ENCODE measurements at places on chromosomes 4 and X.

- DNase-seq, result no peak
Observed at GRCh38 chrX:148960060-148960459, 459.6 kb downstream of the AFF2 start.

DNA sequence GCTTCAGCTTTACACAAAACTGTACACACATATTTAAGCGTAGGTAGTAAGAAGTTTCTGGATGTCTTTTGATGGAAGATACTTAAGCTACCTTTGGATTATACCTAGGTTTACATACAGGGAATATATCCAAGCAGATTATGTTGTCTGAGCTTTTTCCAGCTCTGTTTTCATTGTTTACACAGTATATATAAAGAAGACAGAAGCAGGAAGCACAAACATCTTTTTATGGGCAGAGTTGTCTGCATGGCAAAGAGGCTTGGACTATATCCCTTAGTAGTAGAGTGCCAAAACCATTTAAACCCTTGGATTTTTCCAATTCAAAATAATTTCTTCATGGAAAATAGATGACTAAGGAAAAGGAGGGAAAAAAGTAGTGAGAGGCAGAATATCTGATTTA, 329.4 kb upstream of the AGA start:
- no peak for DNase-seq

- DNase-seq, result no peak
Observed at GRCh38 chrX:136183917-136184316, 36.6 kb downstream of the FHL1 start.

DNA sequence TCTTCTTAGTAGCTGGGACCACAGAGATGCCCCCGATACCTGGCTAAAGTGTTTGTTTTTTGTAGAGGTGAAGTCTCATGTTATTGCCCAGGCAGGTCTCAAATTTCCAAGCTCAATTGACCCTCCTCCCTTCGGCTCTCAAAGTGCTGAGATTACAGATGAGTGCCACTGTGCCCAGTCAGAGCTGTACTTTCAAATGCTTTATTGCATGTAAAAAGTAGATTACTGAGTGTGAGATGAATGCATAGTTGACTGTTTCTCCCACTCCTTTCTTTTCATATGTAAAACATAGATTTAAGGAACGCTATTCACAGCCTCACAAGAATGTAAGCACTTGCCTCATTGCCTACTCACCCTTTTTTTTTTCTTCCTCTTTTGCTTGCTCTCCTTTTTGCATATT, 984.4 kb upstream of the PABPC4L start:
- no peak for DNase-seq

DNA sequence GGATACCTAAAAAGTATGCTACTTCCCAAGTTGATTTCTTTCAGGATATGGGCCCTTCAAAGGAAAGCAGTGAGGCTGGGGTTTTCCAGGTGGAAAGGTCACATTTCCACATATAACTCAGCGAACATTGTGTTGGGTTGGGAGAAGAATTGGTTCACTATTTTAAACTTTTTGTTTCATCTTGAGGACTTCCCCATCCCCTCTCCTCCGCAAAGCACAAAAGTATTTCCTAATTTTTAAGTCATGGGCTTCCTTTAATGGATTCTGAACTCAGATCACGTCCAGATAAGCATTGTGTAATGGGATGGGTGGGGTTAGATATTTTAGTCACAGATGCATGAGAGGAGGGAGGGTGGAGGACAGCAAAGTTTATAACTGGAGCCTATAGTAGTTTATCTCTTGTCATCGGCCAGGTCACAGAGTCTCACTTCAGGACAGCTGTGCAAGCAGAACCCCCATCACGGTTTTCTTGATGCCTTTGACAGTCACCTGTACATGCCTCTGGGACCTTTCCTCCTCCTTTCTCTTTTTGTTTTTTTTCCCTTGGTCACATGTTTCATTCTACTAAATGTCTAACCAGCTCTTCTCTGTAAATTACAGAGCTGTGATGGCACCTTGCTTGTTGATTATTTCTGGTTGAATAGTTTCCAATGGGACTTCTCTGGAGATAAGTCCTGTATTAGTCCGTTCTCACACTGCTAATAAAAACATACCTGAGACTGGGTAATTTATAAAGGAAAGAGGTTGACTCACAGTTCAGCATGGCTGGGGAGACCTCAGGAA, 115.4 kb downstream of the PTTG2 start:
- no peak for DNase-seq

DNA sequence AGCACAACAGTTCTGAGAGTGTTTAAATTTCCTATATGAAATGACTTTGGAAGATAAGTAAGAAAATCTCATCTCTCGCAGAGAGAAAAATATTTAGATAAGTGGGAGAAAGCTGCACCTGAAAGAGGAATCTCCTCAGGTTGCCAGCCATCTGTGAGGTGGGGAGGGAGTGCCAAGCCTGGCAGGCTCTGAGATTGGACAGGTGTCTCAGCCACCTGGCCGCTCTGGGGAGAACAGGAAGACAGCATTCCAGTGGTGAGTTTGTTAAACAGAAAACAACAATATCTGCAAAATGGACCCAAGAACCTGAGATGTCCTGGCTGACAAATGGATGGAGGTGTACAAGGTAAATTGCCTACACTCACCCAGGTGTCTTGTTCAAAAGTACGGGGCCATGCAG, 31.3 kb downstream of the EMCN start:
- no peak for DNase-seq

- no peak for DNase-seq
Observed at GRCh38 chrX:12563121-12563520, 228.1 kb upstream of the PRPS2 start.

DNA sequence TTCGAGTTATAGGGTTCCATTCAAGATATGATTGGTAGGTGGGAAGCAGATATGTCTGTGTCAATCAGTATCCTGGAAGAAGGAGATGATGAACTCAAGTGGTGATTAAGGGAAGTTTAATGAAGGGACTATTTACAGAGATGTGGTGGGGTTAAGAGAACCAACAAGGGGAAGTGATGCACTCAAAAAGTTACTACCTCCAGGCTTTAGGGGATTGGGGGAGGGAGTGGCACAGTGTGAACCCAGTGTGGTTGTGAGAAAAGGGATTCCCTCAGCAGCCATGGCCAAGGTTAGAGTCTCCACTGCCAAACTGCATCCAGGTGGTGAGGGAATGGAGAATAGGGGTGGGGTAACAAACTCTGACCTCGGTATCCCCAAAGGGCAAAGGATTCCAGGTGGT, 27.9 kb downstream of the PKD2 start:
- DNase-seq, result no peak

- no peak for DNase-seq
Observed at GRCh38 chr4:101850698-101851097, 60.2 kb downstream of the BANK1 start.

DNA sequence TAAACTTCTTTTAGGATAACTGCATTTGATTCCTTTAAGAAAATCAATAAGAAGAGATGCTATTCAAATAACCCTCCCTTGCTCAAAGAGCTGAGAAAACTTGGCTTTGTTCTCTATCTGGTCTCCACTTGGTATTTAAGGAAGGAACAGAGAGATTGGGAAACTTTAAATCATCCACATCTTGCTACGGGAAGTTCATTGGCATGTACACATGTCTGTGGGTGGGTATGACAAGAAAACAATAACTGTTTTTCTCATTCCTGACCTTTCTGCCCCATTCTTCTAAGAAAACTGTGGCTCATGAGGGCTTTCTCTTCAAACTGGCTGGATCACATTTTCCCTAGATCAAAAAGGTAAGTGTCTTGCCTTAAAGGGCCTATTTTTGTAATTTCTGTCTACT, 6.0 kb downstream of the SEL1L3 start:
- DNase-seq, result no peak

DNA sequence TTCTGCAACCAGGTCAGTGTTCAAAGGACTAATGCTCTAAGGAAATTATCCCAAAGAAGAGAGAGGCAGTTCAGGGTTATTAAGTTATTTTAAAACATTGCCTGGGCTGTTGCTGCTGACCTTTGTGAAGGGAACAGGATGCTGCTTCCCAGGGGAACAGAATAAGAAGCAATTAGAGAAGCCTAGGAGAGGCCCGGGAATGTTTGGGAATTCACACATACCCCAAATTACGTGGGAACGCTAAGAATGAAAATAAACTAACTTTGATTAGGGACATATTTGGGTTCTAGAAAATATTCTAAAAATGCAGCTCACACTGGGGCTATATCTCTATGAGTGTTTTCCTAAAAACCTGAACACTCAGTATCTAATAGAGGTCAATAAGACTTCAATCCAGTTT, 243.1 kb upstream of the FTHL17 start:
- DNase-seq, result no peak

GRCh38 chrX:154051201-154051810, 31.6 kb upstream of the IRAK1 start:
- DNase-seq, result no peak

GRCh38 chr4:48329193-48329592, 12.1 kb upstream of the SLAIN2 start:
- no peak for DNase-seq

- no peak for DNase-seq
Observed at GRCh38 chrX:153761863-153762262, 2.2 kb upstream of the PLXNB3 start.

- DNase-seq, result no peak
Observed at GRCh38 chr4:44535981-44536380, 87.4 kb upstream of the KCTD8 start.

- DNase-seq, result no peak
Observed at GRCh38 chrX:40579900-40580536, 752 bp upstream of the ATP6AP2 start.

DNA sequence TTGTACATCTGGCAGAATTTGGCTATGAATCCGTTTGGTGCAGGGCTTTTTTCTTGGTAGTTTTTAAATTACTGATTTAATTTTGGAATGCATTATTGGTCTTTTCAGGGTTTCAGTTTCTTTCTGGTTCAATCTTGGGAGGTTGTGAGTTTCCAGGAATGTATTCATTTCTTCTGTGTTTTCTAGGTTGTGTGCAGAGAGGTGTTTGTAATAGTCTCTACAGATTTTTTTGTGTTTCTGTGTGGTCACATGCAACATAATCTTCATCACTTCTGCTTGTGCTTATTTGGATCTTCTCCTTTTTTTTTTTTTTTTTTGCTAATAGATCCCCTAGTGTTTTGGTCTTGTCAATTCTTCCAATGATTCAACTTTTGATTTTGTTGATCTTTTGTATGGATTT, 77.6 kb downstream of the FAAH2 start:
- no peak for DNase-seq

DNA sequence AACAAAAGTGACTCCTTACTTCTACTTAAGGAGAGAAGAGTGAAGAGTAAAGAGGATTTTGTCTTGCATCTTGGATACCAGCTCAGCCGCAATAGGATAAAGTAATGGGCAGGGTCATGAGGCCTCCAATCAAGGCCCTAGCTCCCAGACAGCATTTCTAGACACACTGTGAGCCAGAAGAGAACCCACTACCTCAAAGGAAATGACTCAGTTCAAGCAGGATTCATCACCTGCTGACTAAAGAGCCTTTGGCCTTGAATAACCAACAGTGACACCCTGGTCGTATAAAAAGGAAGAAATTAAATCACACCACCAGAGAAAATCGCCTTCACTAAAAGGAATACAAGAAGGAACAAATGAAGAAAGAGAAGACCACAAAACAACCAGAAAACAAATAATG, 416.1 kb downstream of the PCDH18 start:
- DNase-seq, result no peak

DNA sequence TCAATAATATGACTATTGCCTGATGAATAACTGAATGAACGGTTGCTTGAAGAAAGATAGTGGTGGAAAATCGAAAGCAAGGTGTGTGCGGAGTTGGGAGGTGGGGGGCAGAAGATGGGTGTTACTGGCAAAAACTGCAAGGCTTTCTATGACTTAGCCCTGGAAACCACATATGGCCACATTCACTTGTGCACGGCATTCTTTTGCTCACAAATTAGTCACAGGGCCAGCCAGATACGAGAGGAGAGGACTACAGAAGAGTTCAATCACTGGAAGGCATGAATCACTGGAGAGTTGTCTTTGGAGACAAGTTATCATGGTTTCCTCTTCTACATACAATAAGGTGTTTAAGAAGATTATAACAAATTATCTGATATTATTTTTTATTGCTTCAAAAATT, 626.5 kb upstream of the CPEB2 start:
- DNase-seq, result no peak

DNA sequence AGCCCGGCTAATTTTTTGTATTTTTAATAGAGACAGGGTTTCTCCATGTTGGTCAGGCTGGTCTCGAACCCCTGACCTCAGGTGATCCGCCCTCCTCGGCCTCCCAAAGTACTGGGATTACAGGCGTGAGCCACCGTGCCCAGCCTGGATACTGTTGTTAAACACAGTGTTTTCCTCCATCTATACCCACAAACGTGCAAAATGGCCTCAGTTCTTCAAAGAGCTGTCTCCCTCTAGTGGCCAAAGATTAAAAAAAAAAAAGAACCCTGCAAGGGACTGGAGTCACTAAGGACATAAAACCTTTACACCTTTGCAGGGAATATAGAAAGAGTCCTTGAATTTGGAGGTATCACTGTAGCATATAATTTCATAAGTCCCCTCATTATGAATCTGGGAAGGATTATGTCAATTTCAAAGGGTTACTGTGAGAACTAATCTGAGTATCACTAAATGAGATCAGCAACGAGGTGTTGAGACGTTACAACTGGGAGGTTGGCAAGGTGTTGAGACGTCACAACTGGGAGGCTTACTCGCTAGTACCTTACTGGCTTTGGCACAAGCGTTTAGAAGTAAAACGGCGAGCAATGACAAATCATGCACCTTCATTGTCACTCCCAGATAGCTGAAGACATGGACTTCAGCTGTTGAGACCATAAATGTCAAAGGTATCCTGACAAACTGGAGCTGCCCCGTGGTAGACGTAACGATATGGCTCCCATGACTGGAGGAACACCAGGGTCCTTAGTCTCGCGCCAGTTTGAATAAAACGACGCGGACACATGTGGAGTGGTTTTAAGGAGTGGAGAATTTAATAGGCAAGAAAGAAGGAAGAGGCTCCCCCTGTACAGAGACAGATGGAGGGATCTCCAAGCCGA, 33.4 kb upstream of the ENPP6 start:
- no peak for DNase-seq
